ENCODE measurements at places on chromosomes 6 and 20.

DNA sequence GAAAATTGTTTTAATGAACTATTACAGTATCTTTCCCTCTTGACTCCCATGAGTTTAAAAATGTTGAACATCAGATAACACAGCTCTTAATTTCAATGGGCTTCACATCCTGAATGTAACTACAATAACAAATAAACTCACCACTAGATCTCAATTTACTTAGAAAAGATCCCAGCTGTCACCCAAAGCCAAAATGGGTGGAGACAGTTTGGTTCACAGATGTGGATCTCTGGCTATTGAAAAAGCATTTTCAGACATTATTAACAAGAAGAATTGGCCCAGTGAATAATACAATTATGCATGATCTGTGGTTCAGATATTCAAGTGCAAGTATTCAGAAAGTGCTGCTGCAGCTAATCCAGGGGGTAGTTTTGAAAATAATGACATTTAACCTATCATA lies 184.7 kb upstream of the RALGAPA2 start:
- no peak for DNase-seq

DNA sequence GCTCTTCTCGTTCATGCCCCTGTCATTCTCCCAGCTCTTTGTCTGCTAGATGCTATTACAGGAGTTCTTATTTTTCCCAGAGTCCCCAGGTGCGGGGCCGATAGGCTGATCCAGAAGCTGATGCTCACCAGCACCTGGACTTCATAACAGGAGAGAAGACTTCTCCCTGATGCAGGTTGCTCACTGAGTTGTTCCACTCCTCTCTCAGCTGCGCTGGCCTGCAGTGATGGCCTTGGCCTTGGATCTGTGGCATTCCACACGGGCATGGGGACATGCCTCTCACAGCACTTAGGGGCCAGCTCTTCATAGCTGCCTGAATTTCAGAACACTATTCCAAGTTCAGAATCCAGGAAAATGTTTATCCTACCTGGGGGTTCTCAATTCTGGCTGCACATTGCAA lies 7.1 kb upstream of the TXNDC5 start:
- DNase-seq, result no peak

GRCh38 chr20:63151554-63152321 lies 64.2 kb downstream of the YTHDF1 start:
- no peak for DNase-seq

DNA sequence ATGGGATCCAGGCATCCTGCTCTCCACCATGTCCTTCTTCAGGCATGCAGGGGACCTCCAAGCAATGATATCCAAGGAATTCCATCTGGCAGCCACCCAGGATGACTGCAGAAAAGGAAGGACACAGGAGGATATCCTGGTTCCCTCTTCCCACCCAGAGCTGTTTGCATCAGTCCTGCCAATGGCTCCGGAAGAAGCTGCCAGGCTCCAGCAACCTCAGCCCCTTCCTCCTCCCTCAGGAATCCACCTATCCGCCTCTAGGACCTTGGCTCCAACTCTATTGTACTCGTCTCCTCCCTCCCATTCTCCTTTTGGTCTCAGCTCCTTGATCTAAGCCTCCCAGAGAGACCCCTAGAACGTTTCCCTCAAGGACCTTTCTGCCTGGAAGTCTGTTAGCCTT lies 733 bp upstream of the PSORS1C2 start:
- peak; percentile 91 for DNase-seq

DNA sequence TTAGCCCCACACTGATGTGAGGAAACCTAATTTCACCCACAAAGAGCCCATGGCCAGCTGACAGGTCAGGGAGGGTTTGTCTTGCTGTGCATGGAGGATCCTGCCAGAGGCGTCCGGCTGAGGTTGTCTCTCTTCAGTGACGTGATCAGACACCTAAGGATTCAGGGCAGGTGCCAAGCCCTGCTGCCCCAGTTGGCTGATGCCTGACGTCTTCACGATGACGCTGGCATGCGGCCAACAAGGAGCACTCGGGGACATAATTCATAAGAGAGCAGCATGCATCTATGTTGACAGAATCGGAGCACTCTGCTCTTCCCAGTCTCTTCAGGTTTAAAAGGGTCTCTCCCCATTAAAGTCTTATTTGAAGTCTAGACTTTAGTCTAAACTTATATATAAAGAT lies 47.8 kb downstream of the PSMB1 start:
- no peak for DNase-seq

GRCh38 chr6:109305028-109305427 lies 77.2 kb downstream of the CD164 start:
- no peak for DNase-seq

GRCh38 chr20:38320221-38320620 lies 16.3 kb downstream of the BPI start:
- no peak for DNase-seq

GRCh38 chr20:4873396-4873795 lies 127.9 kb downstream of the SLC23A2 start:
- DNase-seq, result no peak

DNA sequence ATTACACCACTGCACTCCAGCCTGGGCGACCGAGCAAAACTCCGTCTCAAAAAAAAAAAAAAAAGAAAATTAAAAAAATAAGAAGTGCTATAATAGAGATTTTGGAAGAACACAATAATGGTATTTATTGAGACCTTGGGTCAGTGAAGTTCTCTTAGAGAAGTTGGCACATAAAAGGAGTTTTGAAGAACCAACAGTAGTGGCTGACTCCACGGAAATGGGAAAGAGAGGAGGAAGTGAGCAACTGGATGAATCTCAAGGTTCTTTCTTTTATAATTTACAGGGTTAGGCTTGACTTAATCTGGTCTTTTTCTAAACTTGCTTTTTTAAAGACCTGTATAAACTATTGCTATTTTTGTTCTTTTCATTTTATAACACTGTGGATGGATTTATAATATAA lies 52.8 kb downstream of the TOMM6 start:
- DNase-seq, result no peak

- DNase-seq, result no peak
Measured at GRCh38 chr6:85107701-85108100, 342.2 kb upstream of the NT5E start.

- DNase-seq, result peak; percentile 33
Measured at GRCh38 chr6:25130518-25130917, 148.7 kb upstream of the CARMIL1 start.

DNA sequence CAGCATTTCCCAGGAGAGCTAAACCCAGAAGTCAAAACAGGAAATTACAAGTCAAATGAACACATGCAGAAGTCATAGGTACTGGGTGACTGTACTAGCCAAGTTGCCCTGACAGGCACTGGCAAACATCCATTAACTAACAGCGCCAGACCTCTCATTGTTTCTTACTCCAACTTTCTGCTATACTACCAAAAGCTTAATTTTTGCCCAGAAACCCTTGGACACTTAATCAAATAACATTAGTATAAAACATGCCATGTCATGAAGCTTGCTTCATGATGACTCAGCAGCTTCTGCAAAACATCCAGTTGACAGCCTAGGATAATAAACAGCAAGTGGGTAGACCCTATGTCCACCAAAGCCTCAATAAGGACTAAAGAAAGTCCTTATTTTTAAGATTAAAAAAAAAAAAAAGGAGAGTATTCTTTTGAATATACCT lies 3.5 kb downstream of the NUP153 start:
- peak; percentile 84 for DNase-seq

DNA sequence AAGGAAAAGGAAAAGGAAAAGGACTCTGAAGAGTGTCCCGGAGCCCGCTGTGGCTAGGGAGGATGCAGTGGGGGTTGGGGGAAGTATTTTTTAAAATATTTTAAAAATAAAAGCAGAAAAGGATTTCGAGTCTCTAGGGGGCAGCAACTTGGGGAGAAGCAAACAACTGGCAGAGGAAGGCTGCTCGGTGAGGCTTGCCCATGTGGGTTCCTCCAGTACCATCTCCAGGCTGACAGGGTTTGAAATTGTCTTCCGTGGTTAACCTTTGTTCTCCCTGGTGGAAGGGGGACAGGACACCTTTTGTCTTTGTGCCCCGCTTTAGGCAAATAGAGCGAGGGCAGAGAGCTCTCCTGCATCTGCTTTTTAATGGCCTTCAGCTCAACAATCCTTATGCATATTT lies 60.4 kb upstream of the SNX9 start:
- DNase-seq, result peak; percentile 13

- no peak for DNase-seq
Measured at GRCh38 chr6:38320358-38320757, 319.4 kb downstream of the BTBD9 start.

- no peak for DNase-seq
Measured at GRCh38 chr6:155449450-155450239, 6.0 kb downstream of the NOX3 start.

DNA sequence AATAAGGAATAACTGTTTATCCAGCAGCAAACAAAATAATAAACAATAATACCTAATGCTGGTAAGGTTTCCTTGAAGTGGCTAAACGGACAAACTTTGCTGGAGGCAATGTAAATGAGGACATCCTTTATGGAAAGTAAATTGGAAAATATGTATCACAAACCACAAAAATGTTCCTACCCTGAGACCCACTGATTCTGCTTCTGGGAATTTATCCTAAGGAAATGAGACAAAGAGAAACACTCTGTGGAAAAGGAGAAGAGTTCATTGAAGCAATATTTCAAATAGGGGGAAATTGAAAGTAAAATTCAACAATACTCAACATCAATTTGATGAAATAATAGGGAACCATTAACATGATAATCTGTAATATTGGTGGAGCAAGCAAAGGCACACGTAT lies 37.9 kb downstream of the MAFB start:
- peak; percentile 33 for DNase-seq

DNA sequence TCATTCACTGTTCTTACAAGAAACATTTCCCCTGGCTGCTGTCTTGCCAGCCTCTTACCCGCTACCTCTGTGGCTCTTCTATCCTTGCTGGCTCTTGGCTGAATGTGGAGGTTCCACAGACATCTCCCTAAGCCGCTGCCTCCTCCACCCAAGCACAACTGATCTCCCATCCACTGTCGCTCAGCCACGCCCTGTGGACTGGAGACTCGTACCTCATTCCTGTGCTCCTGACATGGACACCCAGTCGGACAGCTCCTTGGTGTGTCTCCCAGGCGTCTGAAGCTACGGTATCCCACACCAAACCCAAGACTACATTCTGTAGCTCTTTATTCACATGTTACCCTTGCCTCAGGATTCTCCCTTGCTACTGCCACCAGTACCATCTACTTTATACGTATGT lies 19.3 kb downstream of the RAE1 start:
- no peak for DNase-seq

- DNase-seq, result no peak
Measured at GRCh38 chr6:32167154-32167760, 2.9 kb downstream of the EGFL8 start.

GRCh38 chr20:4135385-4136077 lies 120.2 kb upstream of the RNF24 start:
- peak; percentile 99 for DNase-seq

DNA sequence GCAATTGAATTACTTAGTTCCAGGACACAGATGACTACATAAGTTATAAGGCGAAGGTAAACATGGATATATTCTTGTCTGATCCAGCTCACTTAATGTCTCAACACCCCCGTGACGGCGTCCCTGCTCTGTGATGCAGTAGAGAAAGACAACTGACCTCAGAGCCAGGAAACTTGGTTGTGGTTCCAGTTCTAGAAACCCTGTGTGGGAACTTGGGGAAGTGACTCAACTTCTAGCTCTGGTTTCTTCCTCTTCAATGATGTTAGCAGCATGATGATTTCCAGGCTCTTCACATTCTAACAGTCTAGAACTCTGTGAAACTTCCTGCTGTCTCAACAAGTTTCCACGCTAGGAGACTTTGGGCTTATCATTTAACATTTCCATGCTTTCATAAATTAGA lies 18.4 kb downstream of the LAMA4 start:
- DNase-seq, result peak; percentile 62

GRCh38 chr6:155014137-155014536 lies 19.0 kb downstream of the TIAM2 start:
- DNase-seq, result no peak

DNA sequence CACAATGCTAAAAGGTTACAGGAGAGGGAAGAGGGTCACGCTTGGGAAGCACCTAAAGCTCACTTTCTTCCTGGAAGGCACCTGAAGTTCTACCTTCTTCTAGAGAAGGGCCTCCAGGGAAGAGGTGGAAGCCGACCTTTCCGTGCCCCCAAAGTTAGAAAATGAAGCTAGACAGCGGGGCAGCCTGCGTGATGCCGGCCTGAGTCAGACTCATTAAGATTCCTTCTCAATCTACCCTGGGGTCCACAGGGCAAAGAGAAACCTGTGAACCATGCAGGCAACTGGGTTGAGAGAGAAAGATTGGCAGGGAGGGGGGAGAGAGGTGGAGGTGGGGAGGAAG lies 54.8 kb upstream of the CCDC167 start:
- peak; percentile 77 for DNase-seq

DNA sequence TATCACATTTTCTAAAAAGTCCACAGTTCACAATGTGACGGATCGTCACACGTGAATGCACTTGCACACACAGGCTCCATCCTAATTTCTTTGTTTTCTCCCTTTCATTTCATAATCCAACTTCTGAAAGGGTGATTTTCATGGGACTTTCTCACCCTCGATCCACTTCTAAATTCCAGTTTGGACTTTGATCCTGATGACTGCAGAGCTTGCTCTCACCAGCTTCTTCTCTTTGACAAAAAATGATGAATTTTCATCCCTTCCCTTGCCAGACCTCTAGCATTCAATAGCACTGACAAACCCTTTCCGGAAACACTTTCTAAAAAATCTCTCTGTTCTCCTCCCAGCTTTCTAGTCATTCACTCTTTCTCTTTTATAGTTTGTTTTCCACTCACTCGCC lies 341.2 kb downstream of the SYNE1 start:
- DNase-seq, result no peak

GRCh38 chr6:63049216-63049615 lies 162.1 kb upstream of the FKBP1C start:
- no peak for DNase-seq

GRCh38 chr20:64022671-64023360 lies 13.2 kb upstream of the C20orf204 start:
- no peak for DNase-seq

- no peak for DNase-seq
Measured at GRCh38 chr20:63943808-63944077, 12.5 kb downstream of the UCKL1 start.

- DNase-seq, result peak; percentile 98
Measured at GRCh38 chr6:52352239-52353018, 9.5 kb upstream of the PAQR8 start.

GRCh38 chr6:115270953-115271352 lies 789.7 kb downstream of the FRK start:
- no peak for DNase-seq

DNA sequence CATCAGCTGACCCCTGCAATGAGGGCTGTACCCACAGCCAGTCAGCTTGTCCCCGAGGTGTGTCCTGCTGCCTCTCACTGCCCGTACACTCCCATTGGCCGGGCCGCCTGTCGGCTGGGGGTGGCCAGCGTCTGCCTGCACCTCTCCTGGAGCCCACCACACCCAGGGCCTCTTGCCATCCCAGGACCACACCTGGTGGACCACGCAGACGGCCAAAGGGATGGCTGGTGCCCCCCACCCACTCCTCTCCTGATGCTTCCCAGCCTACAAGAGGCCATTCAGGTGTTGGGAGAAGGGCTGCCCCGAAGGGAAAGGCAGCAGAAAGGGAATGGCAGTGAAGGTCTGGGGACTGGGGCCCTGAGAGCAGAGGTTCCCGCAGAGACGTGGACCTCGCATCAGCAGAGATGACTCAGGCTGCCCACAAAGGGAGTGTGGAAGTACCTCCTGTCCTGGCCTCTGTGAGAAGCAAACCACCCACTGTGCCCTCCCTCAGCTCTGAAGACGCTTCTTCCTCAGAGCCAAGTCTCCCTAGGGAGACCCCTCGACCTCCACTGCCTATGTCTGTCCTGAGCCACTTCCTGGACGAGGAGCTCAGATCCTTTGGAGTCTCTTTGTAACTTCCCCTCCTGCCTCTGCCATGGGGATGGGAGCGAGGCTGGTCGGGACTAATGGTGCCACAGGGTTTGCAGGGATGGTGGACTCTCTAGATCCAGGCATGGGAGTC lies 60.9 kb downstream of the PYGB start:
- peak; percentile 81 for DNase-seq

All from EH (cell line).